ENCODE measurements at places on chromosomes 4 and X.

- DNase-seq: no peak
Measured at GRCh38 chrX:153485396-153486080, 9.2 kb upstream of the BGN start.

- DNase-seq: no peak
Measured at GRCh38 chrX:40174001-40174853, 76.5 kb upstream of the BCOR start.

DNA sequence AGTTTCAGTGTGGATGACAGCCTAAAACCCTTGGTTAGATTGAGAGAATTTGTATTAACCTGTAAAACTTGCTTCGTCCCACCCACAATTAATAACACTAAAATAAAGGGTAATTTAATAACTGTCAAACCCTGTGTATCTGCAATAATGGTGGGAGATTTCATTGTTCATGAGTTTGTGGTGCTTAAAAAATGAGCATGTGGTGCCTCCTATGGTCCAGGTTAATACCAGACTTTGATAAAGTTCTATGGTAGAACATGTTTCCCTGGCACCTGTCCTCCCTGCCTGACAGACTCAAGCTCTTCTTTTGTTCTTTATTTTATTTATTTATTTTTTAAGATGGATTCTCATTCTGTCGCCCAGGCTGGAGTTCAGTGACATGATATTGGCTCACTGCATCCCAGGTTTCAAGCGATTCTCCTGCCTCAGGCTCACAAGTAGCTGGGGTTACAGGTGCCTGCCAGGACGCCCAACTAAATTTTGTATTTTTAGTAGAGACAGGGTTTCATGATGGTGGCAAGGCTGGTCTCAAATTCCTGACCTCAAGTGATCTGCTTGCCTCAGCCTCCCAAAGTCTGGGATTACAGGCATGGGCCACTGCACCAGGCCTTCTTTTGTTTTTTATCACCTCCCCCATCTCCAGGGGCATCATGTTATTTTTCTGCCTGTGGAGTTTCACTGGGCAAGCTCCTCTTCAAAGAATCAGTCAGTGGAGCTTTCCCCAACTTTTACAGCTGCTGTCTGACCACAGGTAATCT lies 289.2 kb downstream of the NR3C2 start:
- DNase-seq: no peak

- no peak for DNase-seq
Measured at GRCh38 chr4:187415231-187415630, 580.3 kb upstream of the ZFP42 start.

DNA sequence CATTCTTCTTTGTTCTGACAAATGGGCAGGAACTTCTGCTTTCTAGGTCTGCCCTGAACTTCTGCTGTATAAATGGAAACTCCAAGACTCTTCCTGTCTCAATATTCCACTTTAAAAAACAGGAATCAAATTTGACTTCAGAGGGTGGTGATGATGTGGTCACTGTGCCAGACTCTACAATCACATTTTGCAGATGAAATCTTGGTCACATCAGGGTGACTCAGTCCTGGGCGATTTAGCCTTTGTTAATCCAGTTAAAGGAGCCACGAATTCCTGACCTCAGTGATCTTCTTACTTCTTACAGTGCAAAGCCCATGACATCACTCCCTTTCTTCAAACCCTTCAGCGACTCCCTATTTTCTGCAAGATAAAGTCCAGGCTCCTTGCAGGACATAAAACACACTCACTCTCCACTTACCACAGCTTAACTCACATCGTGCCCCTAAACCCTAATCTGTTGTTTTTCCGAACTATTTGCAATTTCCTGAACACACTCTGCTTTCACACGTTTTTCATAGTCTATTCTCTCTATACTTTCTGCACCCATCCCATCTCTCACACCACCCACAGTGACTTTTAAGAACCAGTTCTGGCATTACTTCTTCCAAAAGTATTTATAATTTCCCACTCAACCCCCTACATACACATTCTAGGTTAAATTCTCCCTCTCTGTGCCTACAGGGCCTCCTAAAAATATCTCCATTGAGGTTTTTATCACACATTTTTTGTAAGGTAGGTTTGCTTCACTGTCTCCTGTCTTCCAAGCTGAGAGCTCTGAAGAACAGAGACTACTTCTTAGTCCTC lies 11.1 kb downstream of the GASK1B start:
- DNase-seq: peak; percentile 69

DNA sequence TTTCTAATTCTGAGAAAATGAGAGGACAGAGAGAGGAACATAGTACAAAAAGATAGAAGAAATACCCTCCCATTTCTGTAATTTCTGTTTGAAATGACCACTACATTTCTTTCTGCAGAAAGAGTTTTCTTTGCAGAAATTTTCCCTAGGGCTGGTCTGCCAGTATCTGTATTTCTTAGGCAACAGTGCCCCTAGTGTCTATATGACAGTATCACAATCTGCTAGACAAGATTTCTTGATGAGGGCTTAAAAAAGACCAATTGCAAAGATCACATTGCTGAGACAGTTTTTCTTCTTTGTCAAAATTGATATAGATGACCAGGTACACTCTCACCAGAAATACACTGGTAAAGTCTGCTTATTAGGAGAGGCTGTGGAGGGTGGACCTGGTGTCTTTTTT lies 81.0 kb upstream of the ZDHHC15 start:
- peak; percentile 32 for DNase-seq

- DNase-seq: peak; percentile 89
Measured at GRCh38 chrX:130170752-130171445, 863 bp upstream of the RAB33A start.

DNA sequence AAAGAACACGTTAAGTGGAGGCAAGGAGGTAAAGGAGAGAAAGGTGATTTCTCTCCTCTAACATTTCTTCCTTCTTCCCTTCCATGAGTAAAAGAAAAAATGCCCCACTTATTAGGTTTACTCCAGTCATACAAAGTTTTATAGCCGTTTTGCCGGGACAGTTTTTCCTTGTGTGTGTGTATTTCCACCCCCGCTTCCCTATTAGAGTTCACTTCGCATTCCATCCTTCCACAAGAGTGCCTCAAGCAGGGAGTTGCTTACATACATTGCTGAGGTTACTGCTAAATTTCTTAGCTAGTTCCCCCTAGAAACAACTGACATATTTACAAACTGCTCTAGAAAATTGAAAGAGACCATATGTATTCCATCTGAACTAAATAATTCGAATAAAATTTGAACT lies 45.2 kb upstream of the BMP15 start:
- no peak for DNase-seq

DNA sequence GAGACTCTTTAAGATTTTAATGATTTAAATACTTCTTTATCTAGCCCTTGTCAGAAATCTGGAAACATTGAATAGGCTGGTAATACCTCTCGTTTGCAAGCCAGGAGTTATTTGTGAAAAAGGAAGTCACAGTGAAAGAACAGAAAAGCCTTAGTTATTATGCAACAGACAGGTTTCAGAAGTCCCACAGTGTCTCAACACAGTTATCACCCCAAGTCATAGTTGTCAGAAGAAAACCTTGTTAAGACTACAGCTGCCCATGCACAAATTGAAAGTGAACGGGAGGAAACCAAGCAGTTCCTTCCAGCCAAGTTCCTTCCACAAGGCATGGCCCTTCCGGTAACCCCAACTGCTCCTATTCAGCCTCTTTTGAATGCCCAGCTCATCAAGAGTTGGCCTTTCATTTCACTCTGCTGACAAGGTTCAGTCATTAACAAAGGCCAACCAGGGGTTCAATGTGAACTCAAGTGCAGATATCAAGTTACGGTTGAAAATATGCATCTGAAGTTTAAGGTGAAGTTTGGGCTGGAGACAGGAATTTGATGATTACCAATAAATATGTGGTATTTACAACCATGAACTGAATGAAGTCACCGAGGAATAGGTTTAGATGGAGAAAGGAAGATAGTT lies 15.6 kb downstream of the ALPK1 start:
- DNase-seq: peak; percentile 62

DNA sequence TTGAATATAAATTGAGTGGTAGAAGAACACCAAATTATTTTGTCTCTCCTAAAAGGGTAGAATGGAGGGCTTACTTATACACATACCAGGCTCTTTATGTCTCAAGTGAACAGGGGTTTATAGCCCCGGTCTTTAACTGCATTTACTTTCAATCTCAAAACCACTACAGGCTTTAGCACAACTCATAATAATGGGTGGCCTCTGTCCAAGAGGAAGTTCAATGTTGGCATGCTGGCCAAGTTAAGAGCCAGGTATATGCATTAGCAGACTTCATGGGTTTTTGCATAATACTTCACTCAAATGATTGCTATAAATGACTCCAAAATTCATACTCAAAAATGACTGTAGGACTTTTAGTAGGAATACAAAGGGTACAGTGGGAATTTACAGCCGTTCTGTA lies 118.5 kb upstream of the OTUD4 start:
- peak; percentile 51 for DNase-seq
